ENCODE measurements at places on chromosomes 5 and 9.

- DNase-seq, result no peak
Observed at GRCh38 chr5:38755181-38755580, 90.6 kb upstream of the OSMR start.

- DNase-seq, result peak; percentile 45
Observed at GRCh38 chr5:53095931-53096525, 13.5 kb downstream of the MOCS2 start.

GRCh38 chr9:37916471-37917312, 12.8 kb upstream of the SLC25A51 start:
- no peak for DNase-seq

GRCh38 chr5:160537940-160538339, 116.3 kb downstream of the PTTG1 start:
- DNase-seq, result no peak

DNA sequence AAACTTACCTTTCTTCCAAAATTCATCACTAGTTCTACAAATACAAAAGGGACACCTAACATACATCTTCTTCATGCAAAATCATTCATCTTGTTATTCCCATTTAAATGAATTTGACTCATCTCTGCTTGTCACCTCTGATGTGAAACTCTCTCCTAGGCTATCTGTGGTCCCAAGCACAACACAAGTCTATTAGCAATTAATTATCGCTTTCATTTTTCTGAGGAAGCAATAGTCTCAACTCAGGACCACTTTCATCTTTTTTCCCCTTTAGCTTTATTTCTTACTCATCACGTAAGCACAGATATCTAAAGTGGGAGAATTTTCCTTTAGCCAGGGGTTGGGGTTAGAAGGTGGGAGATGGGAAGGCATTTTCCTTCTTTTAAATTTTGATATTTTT, 131.9 kb downstream of the ST8SIA4 start:
- no peak for DNase-seq

- no peak for DNase-seq
Observed at GRCh38 chr5:160604484-160604883, 182.8 kb downstream of the PTTG1 start.

- no peak for DNase-seq
Observed at GRCh38 chr5:174636094-174636493, 88.3 kb upstream of the MSX2 start.

DNA sequence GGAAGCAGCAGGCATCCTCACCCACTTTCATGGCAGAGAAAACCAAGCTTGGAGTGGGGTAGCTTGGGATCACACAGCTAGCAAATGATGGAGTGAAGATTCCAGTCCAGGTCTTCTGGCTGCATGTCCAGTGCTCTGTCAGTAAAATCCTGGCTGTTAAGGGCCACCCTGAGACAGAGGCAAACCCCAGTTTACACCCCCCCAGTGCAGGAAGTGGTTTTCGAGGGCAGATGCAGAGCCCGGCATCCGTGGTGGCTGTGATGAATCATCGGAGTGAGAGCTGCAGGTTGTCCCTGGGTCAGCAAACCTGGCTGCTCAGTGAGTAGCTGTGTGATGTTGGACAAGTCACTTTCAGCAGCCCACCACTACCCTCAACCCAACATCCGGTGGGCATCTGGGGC, 115.4 kb downstream of the RGS3 start:
- DNase-seq, result no peak

- no peak for DNase-seq
Observed at GRCh38 chr5:83253720-83254119, 176.4 kb downstream of the XRCC4 start.

- no peak for DNase-seq
Observed at GRCh38 chr9:14021871-14022525, 291.9 kb downstream of the NFIB start.

DNA sequence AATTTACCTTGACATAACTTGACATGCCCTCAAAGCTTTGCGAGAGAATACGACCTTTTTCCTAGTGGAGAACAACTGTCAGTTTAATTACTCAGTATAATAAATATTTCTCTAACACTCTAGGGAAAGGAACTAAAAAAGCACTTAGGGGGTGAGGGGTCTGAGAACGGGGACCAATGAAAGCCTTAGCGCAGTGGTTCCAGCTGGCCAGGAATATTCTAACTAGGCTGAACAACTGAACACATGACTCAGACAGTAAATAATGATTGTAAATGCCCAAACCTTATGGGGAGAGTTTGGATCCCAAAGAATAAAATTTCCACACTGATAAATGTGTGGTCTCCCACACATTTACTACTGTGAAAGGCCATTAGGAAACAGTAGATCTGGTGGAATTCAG, 14.9 kb downstream of the MYO10 start:
- DNase-seq, result no peak

GRCh38 chr9:94928691-94929368, 202.3 kb downstream of the AOPEP start:
- peak; percentile 36 for DNase-seq

DNA sequence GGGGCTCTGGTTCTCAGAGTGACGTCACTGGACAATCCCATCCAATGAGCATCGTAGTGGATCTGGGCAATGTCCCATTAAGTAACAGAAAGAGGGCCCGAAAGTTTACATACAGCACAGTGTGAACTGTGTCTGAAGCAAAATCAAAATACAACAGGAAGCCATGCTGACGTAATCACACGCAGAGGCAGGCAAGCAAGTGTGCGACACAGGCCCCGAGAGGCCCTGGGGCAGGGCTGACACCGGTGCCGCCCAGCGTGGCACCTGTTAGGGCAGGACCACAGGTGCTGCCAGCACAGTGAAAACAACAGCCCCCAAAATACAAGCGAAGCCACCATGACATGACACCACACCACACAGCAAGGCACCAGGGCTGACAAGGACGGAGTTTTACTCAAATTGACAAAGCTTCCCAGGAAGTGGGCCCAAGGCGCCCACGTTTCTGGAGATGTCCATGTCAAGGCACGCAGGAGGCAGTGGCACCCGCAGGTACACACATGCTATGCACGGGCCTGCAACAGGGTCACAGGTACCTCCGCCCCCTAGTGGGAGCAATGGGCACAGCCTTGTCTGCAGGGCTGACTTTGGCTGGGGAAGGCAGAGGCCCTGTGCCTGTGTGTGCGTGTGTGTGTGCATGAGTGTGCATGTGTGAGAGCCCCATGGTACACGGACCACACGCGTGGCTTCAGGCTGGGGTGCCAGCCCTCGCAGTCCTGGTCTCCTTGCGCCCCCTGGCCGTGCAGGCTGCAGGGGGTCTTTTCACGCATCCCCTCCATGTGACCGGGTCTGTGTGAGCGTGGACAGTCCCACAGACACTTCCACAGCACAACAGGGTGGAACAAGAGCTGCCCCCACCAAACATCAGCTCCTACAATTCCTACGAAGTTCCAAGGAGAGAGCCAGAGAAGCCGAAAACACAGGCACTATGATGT, 19.6 kb downstream of the QSOX2 start:
- DNase-seq, result peak; percentile 93

DNA sequence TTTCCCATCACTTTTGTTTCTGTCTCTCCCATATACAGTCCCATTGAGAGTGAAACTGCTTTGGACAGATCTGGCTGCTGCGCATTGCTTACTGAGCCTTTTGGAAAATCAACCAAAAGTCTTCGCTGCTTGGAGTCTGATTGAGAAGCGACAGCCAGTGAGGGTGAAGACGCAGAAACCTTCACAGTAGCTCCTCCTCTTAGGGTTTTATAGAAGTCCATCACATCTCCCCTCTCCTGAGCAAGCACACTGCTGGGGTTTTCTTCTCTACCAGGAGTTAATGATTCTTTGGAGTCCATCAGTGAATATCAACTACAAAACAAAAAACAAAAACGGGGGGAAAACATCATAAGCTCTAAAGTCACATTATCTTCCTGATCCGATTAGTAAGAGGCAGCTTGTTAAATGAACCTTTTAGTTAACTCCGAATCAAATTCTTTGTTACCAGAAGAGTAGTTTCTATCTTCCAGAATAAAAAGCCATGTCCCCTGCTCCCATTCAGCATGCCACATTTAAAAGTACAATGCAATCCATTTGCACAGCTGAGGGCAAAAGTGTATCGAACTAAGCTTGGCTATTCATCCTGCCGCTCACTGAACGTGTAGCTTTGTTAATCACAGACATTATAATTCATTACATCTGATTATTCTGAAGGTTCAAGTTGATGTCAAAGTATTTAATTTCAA, 2.8 kb downstream of the NR3C1 start:
- DNase-seq, result no peak

DNA sequence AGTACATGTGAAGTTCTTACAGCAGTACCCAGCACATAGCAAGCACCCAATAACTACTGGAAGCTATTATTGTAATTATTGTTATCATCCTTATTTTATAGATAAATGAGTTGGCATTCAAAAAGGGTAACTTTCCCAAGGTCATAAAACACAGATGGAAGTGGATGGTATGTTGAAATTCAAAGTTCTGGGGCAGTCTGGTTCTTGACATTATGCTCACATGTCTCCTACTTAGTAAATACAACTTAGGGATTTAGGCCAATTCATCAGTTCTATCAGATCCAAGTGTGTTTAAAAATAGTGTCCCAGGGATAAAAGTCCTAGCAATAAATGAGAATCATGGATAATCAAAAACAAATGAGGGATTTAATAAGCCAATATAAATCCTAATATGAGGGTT, 265.2 kb downstream of the ADAMTSL1 start:
- DNase-seq, result no peak

GRCh38 chr9:98532574-98532973, 176.2 kb downstream of the GABBR2 start:
- no peak for DNase-seq

GRCh38 chr9:101727612-101728524, 10.6 kb downstream of the GRIN3A start:
- DNase-seq, result peak; percentile 31

GRCh38 chr9:101626295-101626694, 31.5 kb upstream of the PPP3R2 start:
- no peak for DNase-seq

DNA sequence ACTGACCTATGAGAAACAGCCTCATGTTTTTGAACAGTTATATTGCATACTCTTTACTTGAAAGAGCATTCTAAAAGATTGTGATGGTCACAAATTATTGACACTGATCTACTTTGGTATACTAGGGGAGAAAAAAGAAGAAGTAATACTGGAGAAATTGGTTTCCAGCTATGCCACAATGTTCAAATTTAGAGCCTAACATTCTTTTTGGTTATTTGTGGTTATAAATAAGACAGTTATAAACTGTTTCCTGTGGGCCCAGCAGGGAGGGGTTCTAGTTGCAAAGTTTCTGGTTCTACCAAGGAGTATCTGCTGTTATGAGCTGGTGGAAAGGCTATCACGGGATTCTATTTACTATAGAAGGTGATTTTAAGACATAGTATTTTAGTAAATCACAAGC, 4.8 kb downstream of the CWC27 start:
- DNase-seq, result no peak

GRCh38 chr9:38367898-38368297, 24.6 kb upstream of the ALDH1B1 start:
- DNase-seq, result no peak

DNA sequence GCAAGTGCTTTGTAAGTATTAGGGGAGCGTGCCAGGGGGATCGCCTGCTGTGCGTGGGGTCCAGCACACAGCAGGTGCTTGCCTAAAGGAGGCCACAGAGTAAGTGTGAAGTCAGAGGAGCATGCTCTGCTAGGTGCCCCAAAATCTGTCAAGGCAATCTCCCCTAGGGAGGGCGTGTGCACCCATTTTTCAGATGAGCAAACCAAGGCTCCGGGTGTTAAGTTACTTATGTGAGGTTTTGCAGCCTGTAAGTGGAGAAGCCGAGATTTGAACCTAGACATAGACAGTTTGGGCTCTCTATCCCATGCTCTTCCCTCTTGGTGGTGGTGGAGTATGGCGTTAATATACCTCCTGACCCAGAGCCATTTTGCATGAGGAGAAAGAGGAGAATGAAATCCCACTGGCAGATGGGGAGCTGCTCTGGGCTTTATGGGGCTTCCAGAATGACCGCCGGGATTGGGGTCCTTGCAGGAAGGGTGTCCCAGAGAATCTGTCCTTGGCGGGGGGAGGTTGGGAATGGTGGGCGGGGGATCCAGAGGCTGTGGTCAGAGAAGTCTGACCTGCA, 14.1 kb downstream of the NDST1 start:
- DNase-seq, result no peak

DNA sequence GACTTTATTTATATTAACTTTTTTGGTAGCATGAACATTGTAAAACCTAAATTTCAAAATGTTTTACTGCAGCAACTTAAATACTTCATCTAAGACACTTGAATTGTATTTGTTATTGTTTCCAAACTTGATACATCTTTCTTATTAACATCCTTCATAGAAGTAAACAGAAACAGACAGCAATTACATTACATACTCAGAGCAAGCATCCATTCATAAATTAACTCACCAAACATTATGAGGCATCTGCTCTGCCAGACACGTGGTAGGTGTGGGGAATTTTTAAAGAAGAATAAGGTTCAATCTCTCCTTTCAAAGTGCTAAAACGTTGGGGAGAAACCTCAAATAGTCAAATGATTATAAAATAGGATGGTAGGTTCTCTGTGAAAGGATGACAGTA, 130.8 kb downstream of the MUSK start:
- no peak for DNase-seq

DNA sequence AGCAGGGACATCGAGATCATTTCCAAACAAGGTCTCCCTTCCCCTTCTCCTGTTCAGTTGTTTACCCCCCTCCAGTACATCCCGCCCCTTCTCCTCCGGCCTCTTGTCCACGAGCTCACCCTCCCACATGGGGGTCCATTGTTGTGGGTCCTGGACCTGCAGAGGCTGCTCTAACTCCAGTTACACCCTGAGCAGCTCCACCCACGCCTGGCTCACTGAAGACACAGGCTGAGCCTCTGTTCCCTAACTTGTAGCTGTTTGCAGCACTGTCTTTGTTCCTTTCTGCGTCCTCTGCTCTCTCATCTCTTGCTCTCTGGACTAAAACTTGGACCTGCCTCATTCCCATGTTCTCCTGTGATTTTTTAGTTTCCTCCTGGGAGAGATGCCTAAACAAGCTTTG, 377.5 kb downstream of the MED10 start:
- peak; percentile 15 for DNase-seq

GRCh38 chr5:157362012-157362411, 96.1 kb downstream of the CYFIP2 start:
- DNase-seq, result no peak

DNA sequence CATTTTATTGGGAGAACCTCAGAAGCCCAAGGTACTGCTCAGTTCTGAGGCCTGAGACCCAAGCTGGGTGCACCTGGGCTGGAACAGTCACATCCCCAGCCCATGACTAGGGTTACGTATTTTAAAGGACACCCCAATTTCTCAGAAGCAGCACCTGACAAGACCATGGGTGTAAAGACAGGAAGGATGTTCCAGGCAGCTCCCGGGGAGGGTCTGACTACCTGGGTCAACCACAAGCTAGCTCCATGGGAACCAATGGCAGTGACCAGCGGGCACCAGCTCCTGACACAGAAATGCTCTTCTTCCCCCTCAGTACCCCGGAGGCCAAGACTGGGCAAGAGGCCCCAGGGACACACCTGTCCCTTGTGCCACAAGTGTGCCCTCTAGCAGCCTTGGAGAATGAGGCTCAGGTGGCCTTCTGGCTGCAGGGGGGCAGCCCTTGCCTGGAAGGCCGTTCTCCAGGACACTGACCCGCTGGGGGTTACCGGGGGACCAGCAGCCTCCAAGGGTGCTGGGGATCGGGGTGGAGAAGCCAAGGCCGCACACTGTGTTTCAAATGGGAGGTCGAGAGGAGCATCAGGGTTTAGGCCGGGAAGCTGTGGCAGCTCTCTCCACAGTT, 52.6 kb downstream of the IPPK start:
- DNase-seq, result no peak
